PC-9 (cell line): ENCODE measurements at places on chromosomes 7 and 10. TPM values are rescaled to one million over a fixed set of nuclear protein-coding genes. Genes with fewer than 3 reads are reported as not detected.

ATP6V0E2 gene
- 35.6 and 40.7 TPM in 2 replicates for total RNA-seq

C10orf67 gene
- total RNA-seq, result 1.2 and 1.3 TPM in 2 replicates

SPOCK2 gene
- 4.2 and 5.3 TPM in 2 replicates for total RNA-seq

SBDS gene
- 56.7 and 65.1 TPM in 2 replicates for total RNA-seq

UPK3B gene
- total RNA-seq, result 16.8 and 19.2 TPM in 2 replicates

GPR26 gene
- total RNA-seq, result not detected in 2 replicates
